Hematopoietic multipotent progenitor cell treated with erythropoietin and hydrocortisone succinate and interleukin-3 and kit ligand, for 15 days (in vitro differentiated cells): ENCODE measurements at places on chromosomes 2 and 18.
A peak's percentile ranks its signal among the peaks of the same experiment; 100 is the strongest.

- DNase-seq, result peak; percentile 52
These were observed at the start of the genes FAM228B and PFN4 for GRCh38 chr2:24123195-24123921. Gene FAM228B (plus strand): TSS chr2:24123469. CDS start chr2:24124362, 893 bp downstream. Gene PFN4 (minus strand): TSS chr2:24123334. CDS start chr2:24122535, 799 bp downstream.

- DNase-seq, result no peak
These were observed 159.7 kb upstream of the AGAP1 start for GRCh38 chr2:235334179-235334578.

- DNase-seq, result no peak
These were observed 817.8 kb upstream of the FAM98A start for GRCh38 chr2:34416856-34417255.

- no peak for DNase-seq
These were observed 132.2 kb upstream of the ZFP36L2 start for GRCh38 chr2:43358410-43359201.

GRCh38 chr18:3084206-3084605 is 71.3 kb upstream of the LPIN2 start:
- no peak for DNase-seq

DNA sequence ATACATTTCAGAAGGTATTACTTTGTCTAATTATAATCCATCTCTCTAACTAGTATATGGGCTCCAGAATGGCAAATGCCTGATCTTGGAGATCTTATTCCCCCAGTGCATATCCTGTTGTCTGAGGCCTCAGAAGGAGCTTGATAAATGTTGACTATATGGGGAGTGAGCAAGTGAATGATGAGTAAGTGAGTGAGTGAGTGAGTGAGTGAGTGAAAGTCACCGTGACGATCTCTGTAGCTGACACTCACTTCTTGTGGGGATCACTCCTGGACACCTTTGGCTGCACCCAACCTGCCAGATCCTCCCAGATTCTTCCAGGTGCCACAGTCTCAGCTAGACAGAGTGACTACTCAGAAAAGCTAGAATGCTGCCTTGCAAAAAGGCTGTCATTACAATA is 2.8 kb downstream of the XDH start:
- no peak for DNase-seq

DNA sequence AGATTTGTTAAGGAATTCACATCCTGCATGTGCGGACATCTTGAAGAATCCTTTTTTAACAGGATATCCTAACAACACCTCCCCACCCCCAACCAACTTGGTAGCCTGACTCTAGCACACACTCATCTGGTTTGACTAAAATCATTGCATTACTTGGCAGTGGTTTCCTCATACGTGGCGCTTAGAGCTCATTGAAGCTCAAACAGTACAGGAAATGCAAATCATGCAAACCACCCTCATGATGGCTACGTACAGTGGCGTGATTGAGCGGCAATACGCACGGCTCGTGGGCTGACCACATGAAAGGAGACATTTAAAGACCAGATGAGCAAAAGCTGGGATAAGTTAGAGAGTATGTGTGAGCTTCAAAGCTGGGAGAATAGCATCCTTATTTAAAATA is 336.2 kb downstream of the ZEB2 start:
- no peak for DNase-seq
